ENCODE measurements at places on chromosomes 12 and 14.

- no peak for DNase-seq
Measured at GRCh38 chr14:64581363-64581762, 31.6 kb downstream of the PPP1R36 start.

DNA sequence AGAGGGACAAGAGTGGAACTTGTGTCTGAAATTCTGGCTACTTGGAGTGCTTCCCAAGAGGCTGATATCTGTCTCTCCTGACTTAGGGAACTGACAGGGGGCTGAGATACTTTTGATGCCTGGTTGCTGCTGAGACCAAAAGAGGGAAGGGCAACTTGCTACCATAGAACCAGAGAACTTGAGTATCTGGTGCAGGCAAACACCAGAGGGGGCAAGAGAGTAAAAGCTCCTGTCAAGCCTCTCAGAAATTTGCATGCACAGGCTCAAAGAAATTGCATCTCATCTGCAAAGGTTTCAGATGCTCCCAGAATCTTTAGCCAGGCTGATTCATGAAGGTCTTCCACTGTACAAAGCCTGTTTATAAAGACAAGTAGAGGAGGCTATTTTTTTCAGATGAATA is 391.3 kb upstream of the FOXG1 start:
- no peak for DNase-seq

- DNase-seq: no peak
Measured at GRCh38 chr12:30602678-30603077, 93.0 kb downstream of the IPO8 start.

DNA sequence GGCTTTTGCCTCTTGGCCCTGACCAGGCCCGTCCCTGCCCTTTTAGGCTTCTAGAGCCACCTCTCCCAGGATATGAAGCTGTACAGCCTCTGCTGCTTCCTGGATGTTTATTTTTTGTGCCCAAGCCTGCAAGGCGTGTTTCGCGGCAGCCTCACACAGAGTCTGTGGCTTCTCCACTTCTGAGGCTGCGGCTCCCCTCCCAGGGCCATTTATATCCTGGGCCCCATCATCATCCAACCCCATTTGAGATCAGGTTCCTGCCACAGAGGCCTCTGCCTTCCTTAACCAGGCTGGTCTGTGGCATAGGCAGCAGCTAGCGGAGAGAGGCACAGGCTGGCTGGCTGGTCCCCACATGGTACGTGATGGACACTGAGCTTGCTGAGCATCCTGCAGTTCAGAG is 114.1 kb upstream of the PWP1 start:
- DNase-seq: peak; percentile 21

- no peak for DNase-seq
Measured at GRCh38 chr12:84704856-84705255, 207.7 kb downstream of the SLC6A15 start.

GRCh38 chr12:77372026-77372425 is 306.7 kb upstream of the E2F7 start:
- no peak for DNase-seq

- no peak for DNase-seq
Measured at GRCh38 chr12:111730420-111730819, 36.3 kb upstream of the ALDH2 start.

DNA sequence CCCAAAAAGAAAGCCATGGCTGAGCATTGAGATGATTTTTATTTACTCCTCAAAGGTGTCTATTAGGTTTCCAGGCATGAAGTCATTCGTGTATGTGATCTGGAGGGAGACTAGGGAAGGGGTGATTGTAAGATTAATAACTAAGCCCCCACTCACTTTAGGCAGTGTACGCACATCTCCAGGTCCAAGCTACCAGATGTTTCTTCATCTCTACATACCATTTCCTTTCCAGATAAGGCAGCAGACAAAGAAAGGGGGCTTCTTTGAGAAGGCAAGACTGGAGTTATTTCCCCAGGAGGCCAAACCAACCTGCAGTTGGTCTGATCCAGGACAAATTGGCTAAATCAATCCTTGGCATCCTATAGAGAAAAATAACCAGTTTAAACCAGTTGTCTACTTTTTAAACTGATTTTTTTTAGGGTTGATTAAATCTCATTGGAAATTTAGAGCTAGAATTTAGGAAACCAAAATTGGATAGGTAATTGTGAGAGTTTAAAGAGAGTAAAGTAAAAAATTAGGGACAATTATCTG is 3.9 kb downstream of the HOXC13 start:
- DNase-seq: no peak

- no peak for DNase-seq
Measured at GRCh38 chr12:18383203-18383602, 121.9 kb downstream of the PIK3C2G start.

GRCh38 chr12:105222284-105222655 is 13.7 kb downstream of the APPL2 start:
- DNase-seq: no peak

DNA sequence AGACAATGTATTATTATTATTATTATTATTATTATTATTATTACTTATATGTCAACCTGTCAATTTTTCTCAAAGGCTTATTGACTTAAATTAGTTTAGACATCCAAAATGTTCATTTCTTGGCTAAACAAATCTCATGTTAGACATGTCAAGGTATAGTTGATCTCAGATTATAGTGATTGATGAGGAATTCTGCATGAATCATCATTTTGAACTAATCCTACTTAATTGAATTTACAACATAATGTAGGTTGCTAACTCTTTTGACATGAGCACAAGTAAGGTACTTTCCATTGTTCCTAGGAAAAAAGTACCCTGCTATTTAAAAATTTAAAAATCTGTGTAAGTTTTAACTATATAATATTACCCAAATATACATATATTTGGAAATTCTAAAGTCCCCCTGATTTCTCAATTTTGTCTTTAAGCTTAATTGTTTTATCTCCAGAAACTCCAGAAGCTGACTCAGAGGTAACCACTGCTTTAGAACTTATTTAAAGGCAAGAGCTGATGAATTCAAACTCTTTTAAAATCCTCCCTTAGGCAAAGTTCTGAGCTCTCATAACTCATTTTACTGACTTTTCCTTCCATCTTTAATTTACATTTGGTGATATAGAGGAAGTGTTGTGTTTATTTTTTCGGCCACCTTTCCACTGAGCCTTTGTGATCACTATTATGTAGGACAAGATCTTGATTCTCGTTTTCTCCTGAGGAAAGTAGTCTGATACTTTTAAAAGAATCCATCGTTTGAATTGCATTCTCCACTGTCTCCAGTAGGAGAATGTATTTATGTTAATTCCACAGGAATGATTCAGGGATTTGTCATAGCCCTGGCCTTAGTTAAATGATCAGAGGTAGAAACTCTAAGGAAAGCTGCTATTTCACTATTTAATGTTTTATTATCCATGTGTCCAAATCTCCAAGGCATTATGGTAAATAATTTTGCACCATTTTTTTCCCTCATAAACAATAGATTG is 1304.5 kb downstream of the AACS start:
- no peak for DNase-seq

DNA sequence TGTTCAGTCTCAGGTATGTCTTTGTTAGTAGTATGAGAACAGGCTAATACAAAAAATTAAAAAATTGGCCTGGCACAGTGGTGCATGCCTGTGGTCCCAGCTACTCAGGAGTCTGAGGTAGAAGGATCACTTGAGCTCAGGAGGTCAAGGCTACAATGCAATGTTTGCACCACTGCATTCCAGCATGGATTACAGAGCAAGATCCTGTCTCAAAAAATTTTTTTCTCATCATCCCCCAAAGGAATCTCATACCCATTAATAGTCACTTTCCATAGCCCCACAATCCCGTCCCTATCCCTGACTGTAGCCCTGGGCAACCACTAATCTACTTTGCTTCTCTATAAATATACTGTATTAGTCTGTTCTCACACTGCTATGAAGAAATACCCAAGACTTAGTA is 57.8 kb downstream of the TTC8 start:
- DNase-seq: no peak

- DNase-seq: no peak
Measured at GRCh38 chr14:40859055-40859454, 747.6 kb upstream of the LRFN5 start.

GRCh38 chr14:101889898-101890297 is 74.5 kb upstream of the DYNC1H1 start:
- no peak for DNase-seq

GRCh38 chr12:14473707-14474287 is 93.9 kb downstream of the PLBD1 start:
- DNase-seq: no peak

DNA sequence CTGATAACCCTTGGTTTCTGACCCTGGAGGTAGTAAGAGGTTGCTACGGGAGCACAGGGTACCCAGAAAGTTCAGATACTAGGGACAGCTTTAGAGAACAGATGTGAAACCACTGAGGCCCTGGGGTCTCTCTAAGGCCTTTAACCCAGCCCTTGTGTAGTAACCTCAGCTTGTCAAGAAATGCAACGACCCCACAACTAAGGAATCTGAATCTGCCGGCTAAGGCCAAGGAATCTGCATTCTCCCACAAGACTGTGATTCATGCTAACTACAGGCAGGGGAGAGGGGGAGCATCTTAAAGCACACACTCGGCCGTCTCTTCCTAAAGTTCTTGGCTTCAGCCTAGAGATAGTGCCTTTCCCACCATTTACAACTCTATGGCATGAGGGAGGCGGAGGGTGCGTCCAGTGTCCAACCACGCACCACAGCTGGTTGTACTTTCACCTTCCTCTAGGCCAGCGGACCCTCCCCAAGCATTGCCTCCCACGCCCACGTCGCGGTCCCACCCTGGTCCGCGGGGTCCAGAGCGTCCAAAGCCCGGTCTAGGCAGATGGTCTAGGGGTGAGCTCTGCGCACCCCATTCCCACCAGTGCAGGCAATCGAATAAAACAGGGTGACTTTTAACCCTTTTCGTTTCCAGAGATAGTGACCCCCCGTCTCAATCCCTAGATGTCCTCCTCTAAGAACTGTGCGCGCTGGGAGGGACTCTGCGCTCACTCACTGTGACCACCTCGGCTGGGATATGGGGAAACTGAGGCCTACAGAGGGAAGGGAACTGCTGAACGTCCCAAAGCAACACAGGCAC is 735 bp upstream of the VASH1 start:
- DNase-seq: peak; percentile 18

- DNase-seq: no peak
Measured at GRCh38 chr14:64845878-64846277, 33.8 kb downstream of the SPTB start.

All from activated CD8-positive, alpha-beta T cell treated with anti-CD3 and anti-CD28 coated beads, Interleukin-2, amount 10 ng/mL, durations not matched to agents 7 days and 5 days (primary cell).